Stimulated activated CD4-positive, alpha-beta T cell treated with anti-CD3 and anti-CD28 coated beads, Interleukin-1b, Interleukin-23, amount 100 ng/mL, for 4 hours (primary cell): ENCODE measurements at places on chromosomes 1 and 21.

DNA sequence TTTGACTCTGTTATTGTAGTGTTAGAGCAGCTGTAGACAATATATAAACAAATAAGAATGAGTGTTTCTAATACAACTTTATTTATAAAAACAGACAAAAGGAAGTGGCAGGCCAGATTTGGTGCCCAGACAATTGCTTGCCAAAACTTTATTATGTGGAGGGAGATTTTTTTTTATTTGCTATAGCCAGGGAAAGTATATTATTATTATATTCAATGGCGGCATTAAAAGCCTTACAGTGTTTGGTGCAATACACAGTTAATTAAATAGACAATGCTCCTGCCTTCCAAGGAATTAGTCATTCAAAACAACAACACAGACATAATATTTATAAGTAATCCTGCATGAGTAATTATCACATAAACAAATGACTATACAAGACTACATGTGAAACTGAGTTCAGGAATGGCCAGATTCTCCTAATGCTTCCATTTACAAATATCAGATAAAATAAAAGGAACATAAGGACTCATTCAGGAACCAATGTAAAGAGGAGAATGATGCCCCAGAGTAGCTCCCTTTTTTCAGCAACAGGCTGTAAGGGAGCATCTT lies 10.6 kb upstream of the RC3H1 start:
- no peak for DNase-seq

DNA sequence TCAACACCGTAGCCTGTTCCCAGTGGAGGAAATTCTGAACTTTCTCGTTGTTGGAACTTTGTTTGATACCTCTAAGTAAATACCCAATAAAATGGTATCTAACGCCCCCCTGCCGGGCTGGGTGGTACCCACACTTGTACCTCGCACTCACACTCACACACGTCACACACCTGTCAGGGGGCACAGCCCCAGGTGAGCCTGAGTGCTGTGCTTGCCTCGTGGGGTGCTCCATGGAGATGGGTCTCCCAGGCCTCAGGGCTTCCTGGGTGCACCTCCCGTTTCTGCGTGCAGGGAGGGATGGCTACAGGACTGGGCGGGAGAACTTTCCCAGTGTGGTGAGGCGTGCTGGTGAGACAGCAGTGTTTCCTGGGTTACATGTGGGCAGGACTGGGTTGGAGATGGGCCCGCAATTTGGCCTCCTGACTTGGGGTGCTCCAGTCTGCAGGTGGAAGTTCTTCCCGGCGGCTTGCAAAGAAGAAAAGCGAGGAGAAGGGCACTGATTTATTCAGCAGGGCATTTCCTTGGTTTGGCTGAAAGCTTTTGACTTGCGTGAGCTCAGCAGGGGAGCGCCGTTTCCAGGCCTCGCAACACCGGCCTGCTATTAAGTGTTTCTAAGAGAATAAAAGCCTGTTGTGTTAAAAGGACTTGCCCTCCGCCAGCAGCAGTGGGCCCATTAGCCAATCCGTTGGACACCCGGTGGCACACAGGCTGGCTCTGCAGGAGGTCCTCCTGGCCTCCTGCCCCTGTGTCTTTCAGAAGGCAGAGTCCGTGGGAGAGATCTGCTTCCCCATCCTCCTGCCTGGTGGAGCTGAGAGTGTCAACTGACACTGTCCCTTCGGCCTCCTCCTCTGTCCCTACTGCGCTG lies 79.7 kb downstream of the KIF26B start:
- no peak for DNase-seq

- DNase-seq, result no peak
Observed at GRCh38 chr1:68230901-68231626, 1.3 kb downstream of the WLS start.

- no peak for DNase-seq
Observed at GRCh38 chr1:179599623-179600249, 8.1 kb downstream of the TDRD5 start.

DNA sequence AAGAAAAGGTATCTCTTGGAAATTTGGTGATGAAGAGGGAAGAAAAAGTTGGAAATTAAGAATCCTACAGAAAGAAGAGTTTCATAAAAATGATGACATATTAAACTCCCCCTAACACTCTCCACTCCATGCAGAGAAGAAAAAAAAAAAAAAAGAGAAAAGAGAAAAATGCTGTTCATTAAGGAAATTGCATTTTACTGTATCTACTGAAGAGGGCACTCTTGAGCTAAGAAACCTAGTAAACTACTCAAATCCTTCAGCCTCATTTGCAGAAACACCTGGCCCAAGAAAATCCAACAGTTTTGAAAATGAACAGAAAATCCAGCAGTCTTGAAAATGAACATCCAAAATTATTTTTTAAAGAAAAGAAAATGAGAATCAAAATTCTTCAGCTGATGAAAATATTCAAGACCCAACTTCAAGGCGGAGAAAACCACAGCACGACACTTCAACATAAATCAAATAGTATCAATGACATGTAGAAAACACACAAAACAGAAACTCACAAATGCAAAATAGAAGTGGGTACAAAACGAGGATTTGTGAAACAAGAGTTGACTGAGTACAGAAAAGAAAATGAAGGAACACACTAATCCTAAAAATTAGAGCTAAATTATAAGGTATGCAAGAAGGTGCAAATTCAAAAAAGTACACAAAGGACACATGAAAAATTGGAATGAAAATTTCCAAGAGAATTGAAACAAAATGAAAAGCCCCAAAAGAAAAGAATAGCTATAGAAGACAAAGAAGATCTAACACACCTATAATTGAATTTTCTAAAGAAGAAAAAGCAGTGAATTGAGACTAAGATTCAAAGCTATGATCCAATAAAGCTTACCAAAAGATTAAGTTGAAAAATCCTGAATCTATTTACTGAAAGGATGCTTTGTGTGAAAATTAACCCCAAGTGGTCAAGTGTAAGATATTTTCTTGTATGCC lies 73.2 kb upstream of the DNAJC6 start:
- no peak for DNase-seq

- DNase-seq, result no peak
Observed at GRCh38 chr1:186793582-186793927, 35.2 kb upstream of the PLA2G4A start.

- DNase-seq, result no peak
Observed at GRCh38 chr1:47558601-47559593, 121.1 kb downstream of the FOXD2 start.

DNA sequence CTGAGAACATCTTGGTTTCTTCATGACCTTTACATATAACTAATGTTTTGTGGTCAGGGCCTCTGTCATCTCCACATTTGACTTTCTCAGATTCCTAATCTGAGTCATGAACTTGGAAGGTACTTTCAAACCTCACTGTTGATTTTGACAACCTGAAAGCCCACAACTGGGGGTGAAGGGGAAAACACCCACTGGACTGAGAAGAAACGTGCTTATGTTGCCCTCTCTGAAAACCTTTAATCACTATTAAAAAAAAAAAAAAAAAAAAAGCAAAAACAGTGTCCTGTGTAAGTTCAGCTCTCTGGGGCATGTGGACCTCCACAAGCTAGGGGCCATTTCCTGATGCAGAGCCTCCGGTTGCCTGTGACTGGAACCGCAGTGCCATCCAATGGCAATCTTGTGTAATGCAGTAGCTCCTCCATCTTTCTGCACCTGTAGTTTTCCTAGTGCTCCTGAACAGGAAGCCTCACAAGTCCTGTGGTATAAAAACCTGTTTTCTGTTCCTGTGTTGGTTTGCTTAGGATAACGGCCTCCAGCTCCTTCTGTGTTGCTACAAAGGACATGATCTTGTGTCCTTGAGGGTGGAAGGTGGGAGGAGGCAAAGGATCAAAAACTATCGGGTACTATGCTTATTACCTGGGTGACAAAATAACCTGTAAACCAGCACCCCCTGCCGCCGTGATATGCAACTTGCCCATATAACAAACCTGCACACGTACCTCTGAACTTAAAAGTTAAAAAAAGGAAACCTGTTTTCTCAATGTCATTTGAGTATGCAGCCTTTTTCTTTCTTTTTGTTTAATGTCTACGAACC lies 124.5 kb downstream of the ZNF648 start:
- DNase-seq, result no peak

GRCh38 chr21:34148419-34148804 lies 75.0 kb downstream of the MRPS6 start:
- DNase-seq, result no peak

DNA sequence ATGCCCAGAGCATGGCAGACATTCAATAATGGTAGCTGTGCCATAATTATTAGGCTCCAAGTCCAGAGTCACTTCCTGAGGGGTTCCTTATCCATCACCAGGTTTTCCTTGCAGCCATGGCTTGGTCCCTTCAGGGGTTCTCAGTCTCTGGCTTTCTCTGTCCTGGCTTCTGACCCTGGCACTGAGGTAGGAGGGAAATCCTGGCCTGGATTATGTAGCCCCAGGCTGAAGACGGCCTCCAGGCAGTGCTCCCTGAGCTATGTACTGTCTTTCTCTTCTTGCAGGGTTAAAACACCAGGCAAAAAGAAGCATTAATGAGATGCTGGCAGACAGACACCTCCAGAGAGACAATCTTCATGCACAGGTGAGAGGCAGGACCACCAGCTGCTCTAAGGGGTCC lies 9.5 kb upstream of the PADI3 start:
- no peak for DNase-seq

DNA sequence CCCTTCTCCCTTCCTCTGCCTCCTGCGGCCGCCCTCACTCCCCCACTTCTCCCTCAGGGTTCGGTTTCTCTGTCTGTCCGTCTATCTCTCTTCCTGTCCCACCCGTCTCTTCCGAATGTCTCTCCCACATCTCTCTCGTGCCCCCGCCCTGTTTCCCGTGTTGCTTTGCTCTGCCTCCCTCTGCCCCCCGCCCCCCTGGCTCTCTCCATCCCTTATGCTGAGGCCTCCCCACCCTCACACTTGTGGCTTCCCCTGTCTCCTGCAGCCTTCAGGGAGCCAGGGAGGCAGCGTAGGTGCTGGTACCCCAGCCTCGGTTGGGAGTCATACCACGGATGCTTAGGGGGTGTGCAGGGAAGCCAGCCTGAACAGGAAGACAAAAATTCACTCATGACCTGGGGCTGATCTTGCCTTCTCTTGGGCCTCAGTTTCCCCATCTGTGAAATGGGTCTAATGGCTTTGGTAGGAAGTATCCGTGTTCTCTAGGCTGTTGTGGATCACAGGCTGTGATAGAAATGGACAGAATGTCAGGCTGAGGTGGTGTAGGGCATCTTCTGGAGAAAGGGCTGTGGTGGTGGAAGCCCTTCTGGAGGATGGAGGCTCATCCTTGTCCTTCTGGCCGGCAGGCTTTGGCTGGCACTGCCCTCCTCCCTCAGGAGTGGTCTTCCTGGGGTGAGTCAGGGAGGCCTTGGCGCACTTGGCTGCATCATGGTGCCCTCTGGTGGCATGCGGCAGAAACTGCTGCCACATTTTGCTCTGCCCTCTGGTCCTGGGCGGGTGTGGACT lies 55.5 kb downstream of the FOXO6 start:
- DNase-seq, result peak; percentile 47

- DNase-seq, result no peak
Observed at GRCh38 chr1:58764294-58764978, 19.4 kb downstream of the JUN start.

DNA sequence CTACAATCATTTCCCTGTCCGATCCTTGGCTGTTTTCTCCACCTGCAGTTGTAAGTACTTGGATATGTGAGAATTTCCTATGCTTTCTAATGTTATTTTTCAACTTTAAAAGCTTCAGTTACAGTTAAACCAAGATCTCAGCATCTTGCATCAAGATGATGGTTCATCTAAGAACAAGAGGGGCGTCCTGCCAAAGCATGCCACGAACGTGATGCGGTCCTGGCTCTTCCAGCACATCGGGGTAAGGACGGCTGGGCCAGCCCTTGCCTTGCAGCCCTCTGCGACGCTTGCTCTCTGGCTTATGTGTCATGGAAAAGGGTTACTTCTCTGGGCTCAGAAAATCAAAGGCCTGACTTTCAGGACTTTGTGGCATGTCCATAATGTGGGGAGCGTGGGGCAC lies 46.8 kb downstream of the PKNOX1 start:
- no peak for DNase-seq

GRCh38 chr1:7960867-7961215 lies 670 bp upstream of the PARK7 start:
- no peak for DNase-seq

DNA sequence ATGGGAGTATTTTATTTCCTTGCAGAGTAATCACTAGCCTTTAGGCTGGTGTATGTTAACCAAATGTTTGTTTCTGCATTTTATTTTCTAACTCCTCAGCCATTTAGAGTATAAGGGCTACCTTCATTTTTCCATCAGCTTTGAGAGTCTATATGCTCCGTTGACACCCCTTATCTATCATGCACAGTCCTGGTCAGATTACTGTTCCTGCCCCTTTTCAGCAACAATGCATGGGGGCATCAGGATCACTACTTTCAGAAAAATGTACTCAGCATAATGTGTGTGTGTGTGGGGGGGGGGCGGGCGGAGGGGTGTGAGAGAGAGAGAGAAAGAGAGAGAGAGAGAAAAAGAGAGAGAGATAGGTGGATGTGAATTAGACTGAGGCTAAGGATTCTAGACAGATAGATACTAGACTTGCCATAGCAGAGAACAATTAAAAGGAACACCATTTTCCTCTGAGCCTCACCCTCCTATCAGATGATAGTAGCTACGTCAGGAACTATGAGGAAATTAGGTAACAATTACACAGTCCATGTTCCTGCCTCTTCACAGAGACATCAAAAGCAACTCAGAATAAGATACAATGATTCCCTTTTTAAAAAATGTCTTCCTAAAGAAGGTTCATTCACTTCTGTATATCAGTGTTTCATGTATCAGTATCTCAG lies 40.8 kb downstream of the FCER1A start:
- no peak for DNase-seq

DNA sequence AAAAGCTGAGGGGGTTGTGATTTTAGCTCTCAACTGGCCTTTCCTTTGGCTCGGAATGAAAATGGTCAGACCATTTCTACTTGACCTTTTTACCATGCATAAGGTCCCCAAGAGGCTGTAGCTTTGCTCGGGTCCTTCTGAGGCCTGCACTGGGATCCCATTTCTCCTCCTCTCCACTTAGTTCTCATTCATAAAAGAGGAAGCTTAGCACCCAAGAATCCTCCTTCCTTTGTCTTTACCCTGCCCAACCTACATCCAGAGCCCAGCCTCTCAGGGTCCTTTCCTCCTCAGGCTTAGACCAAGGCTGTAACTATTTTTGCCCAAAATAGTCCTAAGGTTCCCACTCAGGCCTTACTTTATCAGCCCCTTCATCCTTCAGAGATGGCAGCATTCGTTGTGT lies 6.0 kb upstream of the SLC27A3 start:
- DNase-seq, result no peak

GRCh38 chr1:229209816-229210215 lies 61.1 kb upstream of the RAB4A start:
- DNase-seq, result no peak

DNA sequence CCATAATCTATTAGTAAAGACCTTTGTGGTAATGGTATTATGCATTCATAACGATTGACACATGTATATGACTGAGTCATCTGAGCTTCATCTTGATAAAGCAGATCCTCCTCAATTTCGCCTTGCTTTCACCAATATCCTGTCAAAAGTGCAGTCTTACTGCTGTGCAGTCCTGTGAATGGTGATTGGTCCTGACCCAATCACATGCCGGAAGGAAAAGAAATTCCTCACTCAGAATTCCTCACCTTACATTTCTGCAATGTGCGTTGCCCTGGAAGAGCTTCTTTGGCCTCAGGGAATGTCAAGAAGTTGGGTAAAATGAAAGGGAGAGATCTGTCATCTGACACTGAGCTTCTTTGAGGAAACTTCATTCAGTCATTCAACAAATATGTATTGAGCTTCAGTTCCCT lies 121.0 kb upstream of the TSPAN2 start:
- no peak for DNase-seq

- DNase-seq, result no peak
Observed at GRCh38 chr1:207124389-207124788, 20.4 kb downstream of the C4BPA start.

GRCh38 chr1:10586125-10586524 lies 111.4 kb downstream of the PEX14 start:
- DNase-seq, result no peak
